ENCODE measurements at places on chromosomes 6 and 20. TPM values are rescaled to one million over a fixed set of nuclear protein-coding genes. Genes with fewer than 3 reads are reported as not detected.

GPX5 gene
- total RNA-seq: not detected

HCK gene
- total RNA-seq: not detected

SPTLC3 gene
- total RNA-seq: 1.4 TPM

SNHG17 gene
- total RNA-seq: 6.4 TPM

C6orf15 gene
- not detected for total RNA-seq

DEFB124 gene
- not detected for total RNA-seq

KCNS1 gene
- 0.54 TPM for total RNA-seq

ETV7 gene
- 0.18 TPM for total RNA-seq

FAM83C gene
- total RNA-seq: not detected

C6orf163 gene
- total RNA-seq: 1.7 TPM

UBE3D gene
- total RNA-seq: 6.3 TPM

MAVS gene
- 10.3 TPM for total RNA-seq

NKX2-2 gene
- not detected for total RNA-seq

RNF217 gene
- total RNA-seq: 16.7 TPM

GLP1R gene
- total RNA-seq: not detected

MROH8 gene
- total RNA-seq: 1.1 TPM

SLC22A23 gene
- total RNA-seq: 0.56 TPM

TMEM151B gene
- not detected for total RNA-seq

MAD2L1BP gene
- total RNA-seq: 31.1 TPM

GSTA3 gene
- total RNA-seq: not detected

VSX1 gene
- not detected for total RNA-seq

LINC00237 gene
- total RNA-seq: not detected

MLN gene
- not detected for total RNA-seq

SFT2D1 gene
- total RNA-seq: 31.9 TPM

DEF6 gene
- total RNA-seq: 2.5 TPM

HRH3 gene
- total RNA-seq: not detected

JPH2 gene
- total RNA-seq: 0.83 TPM

RCAN2 gene
- total RNA-seq: 1.3 TPM
